ENCODE measurements at places on chromosomes 2 and 18. TPM values are rescaled to one million over a fixed set of nuclear protein-coding genes. Genes with fewer than 3 reads are reported as not detected.

Gene HRH4
- total RNA-seq, result not detected

Gene LYG1
- total RNA-seq, result 1.3 TPM

- H3K27ac ChIP-seq, result no peak overlapping the region
- H3K4me3 ChIP-seq, result no peak overlapping the region
- H3K4me1 ChIP-seq, result peaks cover 13% of the 10 kb centered on the region
Measured at GRCh38 chr2:54604871-54605270, 118.6 kb upstream of the EML6 start.

DNA sequence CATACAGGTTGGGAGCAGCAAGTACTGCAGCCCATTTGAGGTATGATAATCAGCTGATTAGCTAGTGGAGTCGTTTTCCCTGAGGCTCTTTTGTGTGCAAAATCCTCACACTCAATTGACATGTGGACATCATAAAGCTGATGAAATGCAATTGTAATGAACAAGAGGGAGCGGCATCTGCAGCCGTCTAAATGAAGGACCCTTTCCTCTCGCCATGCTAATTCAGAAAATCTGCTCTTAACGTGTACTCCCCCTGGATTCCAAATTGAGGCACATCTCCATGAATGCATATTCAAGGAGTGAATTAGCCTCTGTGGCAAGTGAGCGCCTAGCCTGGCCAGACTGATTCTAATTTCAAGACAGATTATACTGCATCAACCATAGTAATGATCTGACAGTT lies 260.9 kb upstream of the ATP5MC3 start:
- no peaks in the 10 kb centered on the region for H3K36me3 ChIP-seq
- no peak overlapping the region for H3K4me3 ChIP-seq
- H3K27me3 ChIP-seq, result peaks cover 10% of the 10 kb centered on the region

- H3K27ac ChIP-seq, result no peak overlapping the region
- H3K4me3 ChIP-seq, result no peak overlapping the region
- H3K36me3 ChIP-seq, result peaks cover 12% of the 10 kb centered on the region
Measured at GRCh38 chr2:198096002-198096401, 291.6 kb downstream of the PLCL1 start.

Data from K562 (cell line).